ENCODE measurements at places on chromosomes 11 and 22. TPM values are rescaled to one million over a fixed set of nuclear protein-coding genes. Genes with fewer than 3 reads are reported as not detected.
A peak's percentile ranks its signal among the peaks of the same experiment; 100 is the strongest.

Gene PLEKHA7
- 2.2 TPM for total RNA-seq

Gene TRIM34
- total RNA-seq: 1.2 TPM

Gene ANKK1
- 0.46 TPM for total RNA-seq

Gene ADM2
- not detected for total RNA-seq

Gene OR10D3
- not detected for total RNA-seq

Gene USP2
- 60.2 TPM for total RNA-seq

Gene C1QTNF5
- 5.7 TPM for total RNA-seq

Gene PNPLA5
- total RNA-seq: not detected

Gene SLC22A9
- total RNA-seq: not detected

Gene RGL4
- not detected for total RNA-seq

Gene TRIM21
- total RNA-seq: 1.6 TPM

- DNase-seq: no peak
- no peaks in the 10 kb centered on the region for H3K36me3 ChIP-seq
- no peak overlapping the region for H3K27ac ChIP-seq
- H3K4me3 ChIP-seq: no peak overlapping the region
- H3K4me1 ChIP-seq: no peaks in the 10 kb centered on the region
These were observed 184.4 kb upstream of the C11orf87 start for GRCh38 chr11:109237636-109238035.

GRCh38 chr22:36564422-36565158 is 35.6 kb upstream of the EIF3D start:
- H3K4me1 ChIP-seq: no peaks in the 10 kb centered on the region
- DNase-seq: no peak
- peaks cover 52% of the 10 kb centered on the region for H3K27me3 ChIP-seq
- no peaks in the 10 kb centered on the region for H3K36me3 ChIP-seq

DNA sequence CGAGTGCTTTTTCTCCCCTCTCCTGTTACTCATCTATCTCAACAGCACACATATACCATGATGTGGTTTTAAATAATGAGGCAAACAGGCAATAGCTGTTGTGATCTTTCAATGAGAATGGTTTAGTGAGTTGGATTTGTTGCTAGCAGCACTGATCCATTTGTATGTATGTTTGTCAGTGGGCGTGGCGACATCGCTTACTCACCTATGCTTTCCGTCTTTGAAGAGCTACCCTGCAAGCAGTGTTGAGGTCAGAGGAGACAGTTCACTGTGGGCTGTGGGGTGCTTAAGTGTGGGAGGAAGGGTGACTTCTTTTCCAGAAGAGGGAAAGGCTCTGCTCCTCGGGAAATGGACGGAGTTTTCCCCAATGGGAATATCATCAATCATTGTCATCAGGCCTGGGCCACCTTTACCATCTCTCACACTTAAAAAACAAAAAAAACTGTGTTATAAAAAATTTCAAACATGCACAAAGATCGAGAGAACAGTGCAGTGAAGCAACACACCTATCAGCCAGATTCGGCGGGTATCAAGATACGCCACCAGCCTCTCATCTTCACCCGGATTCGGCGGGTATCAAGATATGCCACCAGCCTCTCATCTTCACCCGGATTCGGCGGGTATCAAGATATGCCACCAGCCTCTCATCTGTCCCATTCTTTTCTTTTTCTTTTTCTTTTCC is 83.8 kb downstream of the TBC1D22A start:
- no peak overlapping the region for H3K4me3 ChIP-seq
- peaks cover 4% of the 10 kb centered on the region for H3K36me3 ChIP-seq
- H3K27ac ChIP-seq: no peak overlapping the region
- no peak for DNase-seq
- no peaks in the 10 kb centered on the region for H3K27me3 ChIP-seq

- no peaks in the 10 kb centered on the region for H3K4me1 ChIP-seq
- H3K27me3 ChIP-seq: no peaks in the 10 kb centered on the region
- no peaks in the 10 kb centered on the region for H3K36me3 ChIP-seq
- H3K27ac ChIP-seq: no peak overlapping the region
- no peak for DNase-seq
- H3K4me3 ChIP-seq: no peak overlapping the region
These were observed 812.2 kb downstream of the LRRC4C start for GRCh38 chr11:40647295-40647694.

DNA sequence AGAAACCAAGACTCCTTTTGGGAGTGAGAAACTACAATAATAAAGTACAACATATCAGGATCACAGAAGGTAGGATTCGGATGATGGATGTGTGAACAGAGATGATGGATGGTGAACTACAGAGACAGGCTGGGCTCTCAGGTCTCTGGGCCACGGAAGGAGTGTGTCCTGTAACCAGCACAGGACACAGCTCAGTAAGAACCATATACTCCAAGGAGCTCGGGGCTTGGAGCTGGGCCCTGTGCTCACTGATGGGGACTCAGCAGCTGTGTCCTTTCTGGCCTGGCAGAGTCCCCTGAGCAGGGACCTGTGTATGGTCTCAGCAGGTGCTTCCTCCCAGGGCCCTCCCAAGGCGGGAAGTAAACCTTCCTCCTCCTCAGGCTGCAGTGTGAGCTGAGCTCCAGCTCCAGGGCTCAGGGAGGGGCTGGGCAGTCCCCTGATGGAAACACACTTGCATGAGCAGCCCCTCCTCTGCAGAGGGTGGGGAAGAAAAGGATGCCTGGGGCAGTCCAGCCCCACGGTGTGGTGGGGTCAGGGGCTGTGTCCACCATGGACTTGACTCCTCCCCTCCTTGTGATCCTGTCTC is 39.8 kb upstream of the TOP3B start:
- no peak for DNase-seq
- H3K4me1 ChIP-seq: no peaks in the 10 kb centered on the region
- H3K27ac ChIP-seq: no peak overlapping the region
- no peak overlapping the region for H3K4me3 ChIP-seq
- no peaks in the 10 kb centered on the region for H3K27me3 ChIP-seq

- H3K4me1 ChIP-seq: no peaks in the 10 kb centered on the region
- H3K36me3 ChIP-seq: no peaks in the 10 kb centered on the region
- H3K4me3 ChIP-seq: no peak overlapping the region
- H3K27ac ChIP-seq: no peak overlapping the region
These were observed 944.3 kb downstream of the BRD1 start for GRCh38 chr22:48883211-48883960.

DNA sequence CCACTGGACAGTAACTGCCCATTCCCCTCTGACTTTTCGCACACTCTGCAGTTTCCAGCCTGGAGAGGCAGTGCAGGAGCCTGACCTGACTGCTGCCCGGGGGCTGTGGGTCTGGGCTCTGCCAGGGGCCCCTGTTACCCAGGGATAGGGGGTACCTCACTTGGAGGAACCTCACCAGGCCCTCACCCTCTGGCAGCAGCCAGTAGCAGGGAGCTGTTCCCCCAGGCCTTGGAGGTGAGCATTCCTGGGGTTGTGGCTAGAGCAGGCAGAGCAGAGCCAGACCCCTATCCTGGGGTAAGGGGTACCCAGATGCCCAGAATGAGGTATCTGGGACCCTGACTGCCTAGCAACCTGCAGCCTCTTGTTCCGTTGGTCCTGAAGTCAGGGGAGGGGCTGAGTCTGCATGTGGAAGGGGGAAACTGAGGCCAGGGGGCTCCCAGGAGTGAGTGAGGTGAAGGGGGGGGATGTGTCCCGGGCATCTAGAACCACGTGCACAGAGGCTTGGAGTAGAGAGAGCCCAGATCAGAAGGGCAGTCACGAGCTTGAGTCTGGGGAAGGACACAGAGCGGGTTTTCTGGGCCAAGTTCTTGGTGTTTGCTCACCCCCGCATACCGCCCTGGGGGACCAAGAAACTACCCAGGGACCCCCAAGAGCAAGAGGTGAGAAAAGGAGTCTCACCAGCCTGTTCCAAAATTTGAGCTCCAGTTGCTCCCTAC is 43.9 kb upstream of the ACCSL start:
- H3K27me3 ChIP-seq: no peaks in the 10 kb centered on the region
- H3K4me3 ChIP-seq: no peak overlapping the region
- no peak overlapping the region for H3K27ac ChIP-seq
- no peaks in the 10 kb centered on the region for H3K4me1 ChIP-seq
- no peak for DNase-seq
- H3K36me3 ChIP-seq: no peaks in the 10 kb centered on the region

- H3K36me3 ChIP-seq: no peaks in the 10 kb centered on the region
- peaks cover 54% of the 10 kb centered on the region for H3K4me1 ChIP-seq
These were observed 14.3 kb downstream of the PACSIN2 start for GRCh38 chr22:43000441-43001175.

DNA sequence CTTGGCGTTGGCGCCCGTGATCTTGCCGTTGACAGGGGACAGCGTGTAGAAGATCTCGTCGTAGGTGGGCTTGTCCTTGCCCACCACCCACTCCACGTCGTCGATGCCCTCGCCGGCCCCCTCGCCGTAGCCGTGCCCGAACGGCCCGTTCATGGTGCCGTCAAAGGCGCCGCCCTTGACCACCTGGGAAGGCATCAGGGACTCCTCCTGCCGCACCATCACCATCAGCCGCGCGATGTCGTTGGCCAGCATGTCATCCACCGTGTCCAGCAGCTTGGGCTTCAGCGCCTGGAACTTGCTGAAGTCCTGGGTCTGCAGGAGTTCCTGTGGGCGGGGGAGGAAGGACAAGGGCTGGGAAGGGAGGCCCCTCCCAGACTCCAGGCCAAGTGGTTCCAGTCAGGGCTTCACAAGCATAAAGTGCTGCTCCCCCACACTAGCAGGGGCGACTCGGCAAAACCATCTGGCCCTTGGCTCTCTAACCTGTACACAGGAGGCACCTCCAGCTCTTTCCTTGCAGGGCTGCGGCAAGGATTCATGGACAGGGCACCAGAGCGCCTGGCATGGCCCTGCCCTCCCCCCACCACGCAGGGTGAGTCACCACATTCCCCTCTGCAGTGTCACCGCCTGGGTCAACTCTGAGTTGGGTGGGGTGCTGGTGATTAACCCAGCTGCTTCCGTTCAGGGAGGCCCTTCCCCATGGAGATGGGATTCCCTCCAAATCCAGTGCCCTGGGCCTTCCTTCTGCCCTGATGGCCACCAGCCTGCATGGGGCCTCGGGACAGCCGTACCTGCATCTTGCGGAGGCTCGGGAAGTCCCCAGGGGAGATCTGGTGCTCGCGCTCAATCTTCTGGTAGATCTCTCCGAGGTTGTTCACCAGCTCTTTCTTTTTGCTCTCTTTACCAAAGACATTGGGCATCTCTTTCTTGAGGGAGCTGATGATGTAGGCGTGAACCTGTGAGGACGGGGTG is 10.4 kb upstream of the CDC42BPG start:
- no peaks in the 10 kb centered on the region for H3K27me3 ChIP-seq
- peak overlapping the region; percentile 19 for H3K4me3 ChIP-seq
- peaks cover 86% of the 10 kb centered on the region for H3K4me1 ChIP-seq
- DNase-seq: peak; percentile 72
- H3K27ac ChIP-seq: peak overlapping the region; percentile 93
- no peaks in the 10 kb centered on the region for H3K36me3 ChIP-seq

- H3K4me3 ChIP-seq: no peak overlapping the region
- H3K4me1 ChIP-seq: no peaks in the 10 kb centered on the region
- H3K27me3 ChIP-seq: no peaks in the 10 kb centered on the region
- H3K36me3 ChIP-seq: no peaks in the 10 kb centered on the region
These were observed 66.5 kb upstream of the CEP126 start for GRCh38 chr11:101848262-101848661.

GRCh38 chr22:43926349-43926710 is 2.7 kb downstream of the PNPLA3 start:
- no peak overlapping the region for H3K4me3 ChIP-seq
- peak overlapping the region; percentile 59 for H3K27ac ChIP-seq
- peaks cover 5% of the 10 kb centered on the region for H3K27me3 ChIP-seq
- H3K4me1 ChIP-seq: peaks cover 7% of the 10 kb centered on the region
- H3K36me3 ChIP-seq: no peaks in the 10 kb centered on the region

DNA sequence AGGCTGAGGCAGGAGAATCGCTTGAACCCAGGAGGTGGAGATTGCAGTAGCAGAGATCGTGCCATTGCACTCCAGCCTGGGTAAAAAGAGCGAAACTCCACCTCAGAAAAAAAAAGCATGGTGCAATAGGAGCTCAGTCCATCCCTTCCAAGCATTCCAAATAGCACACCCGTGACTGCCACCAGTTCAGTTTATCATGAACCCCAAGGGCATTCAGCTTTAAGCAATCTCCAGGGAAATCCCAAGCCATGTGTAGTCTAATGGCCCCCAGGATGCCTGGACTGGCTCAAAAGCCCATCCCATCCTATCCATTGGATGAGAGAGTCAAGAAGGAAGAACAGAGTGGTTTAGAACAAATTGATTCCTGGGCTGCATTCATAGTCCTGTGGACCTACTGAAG is 16.2 kb downstream of the MICAL3 start:
- DNase-seq: no peak
- peaks cover 9% of the 10 kb centered on the region for H3K4me1 ChIP-seq
- H3K4me3 ChIP-seq: no peak overlapping the region
- no peaks in the 10 kb centered on the region for H3K27me3 ChIP-seq
- no peaks in the 10 kb centered on the region for H3K36me3 ChIP-seq

GRCh38 chr11:47991894-47992293 is 11.5 kb downstream of the PTPRJ start:
- peaks cover 26% of the 10 kb centered on the region for H3K4me1 ChIP-seq
- no peaks in the 10 kb centered on the region for H3K36me3 ChIP-seq

DNA sequence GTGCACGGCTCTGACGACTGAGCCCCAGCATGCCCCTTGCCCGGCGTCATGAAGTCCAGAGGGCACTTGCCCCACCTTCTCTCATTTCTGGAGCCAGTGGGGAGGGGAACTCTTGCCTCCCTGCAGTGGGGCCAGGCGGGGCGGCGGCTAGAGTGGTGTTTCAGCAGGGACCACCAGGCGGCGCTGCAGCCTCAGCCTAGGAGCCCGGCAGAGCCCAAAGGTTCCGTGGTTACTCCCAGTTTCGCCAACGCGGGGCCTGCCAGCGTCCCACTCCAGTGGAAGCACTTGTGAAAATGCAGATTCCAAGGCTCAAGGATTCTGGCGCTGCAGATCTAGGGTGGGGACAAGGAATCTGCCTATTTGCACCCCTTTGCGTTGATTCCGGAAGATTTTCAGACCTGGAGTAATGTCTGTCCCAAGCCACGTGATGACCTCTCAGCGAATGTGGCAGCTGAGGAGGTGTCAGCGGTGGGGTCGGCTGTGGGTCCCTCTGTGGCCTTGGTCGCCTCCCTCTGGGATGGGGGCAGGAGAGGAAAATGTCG is 55.7 kb downstream of the CD82 start:
- H3K27ac ChIP-seq: no peak overlapping the region
- no peaks in the 10 kb centered on the region for H3K27me3 ChIP-seq
- peak; percentile 49 for DNase-seq
- peaks cover 8% of the 10 kb centered on the region for H3K4me1 ChIP-seq
- H3K36me3 ChIP-seq: no peaks in the 10 kb centered on the region

- H3K27me3 ChIP-seq: no peaks in the 10 kb centered on the region
- no peak for DNase-seq
- H3K4me3 ChIP-seq: no peak overlapping the region
- H3K36me3 ChIP-seq: no peaks in the 10 kb centered on the region
These were observed 58.7 kb downstream of the AHNAK start for GRCh38 chr11:62487738-62488551.

GRCh38 chr11:66720223-66720898 is 8.7 kb downstream of the SPTBN2 start:
- no peak overlapping the region for H3K4me3 ChIP-seq
- H3K27me3 ChIP-seq: peaks cover under 1% of the 10 kb centered on the region
- H3K27ac ChIP-seq: no peak overlapping the region
- H3K4me1 ChIP-seq: no peaks in the 10 kb centered on the region

- H3K36me3 ChIP-seq: no peaks in the 10 kb centered on the region
- no peak overlapping the region for H3K27ac ChIP-seq
- no peak for DNase-seq
- H3K27me3 ChIP-seq: peaks cover 5% of the 10 kb centered on the region
- no peak overlapping the region for H3K4me3 ChIP-seq
- H3K4me1 ChIP-seq: no peaks in the 10 kb centered on the region
These were observed 76.4 kb downstream of the MPPED1 start for GRCh38 chr22:43488031-43488866.

- no peaks in the 10 kb centered on the region for H3K36me3 ChIP-seq
- no peak for DNase-seq
- H3K27me3 ChIP-seq: no peaks in the 10 kb centered on the region
These were observed 59.1 kb downstream of the SCGB1A1 start for GRCh38 chr11:62477927-62478326.
